ENCODE measurements at places on chromosomes 7 and 10.
A peak's percentile ranks its signal among the peaks of the same experiment; 100 is the strongest.

- no peak for DNase-seq
These were observed 296.3 kb downstream of the GRID1 start for GRCh38 chr10:86070278-86070677.

DNA sequence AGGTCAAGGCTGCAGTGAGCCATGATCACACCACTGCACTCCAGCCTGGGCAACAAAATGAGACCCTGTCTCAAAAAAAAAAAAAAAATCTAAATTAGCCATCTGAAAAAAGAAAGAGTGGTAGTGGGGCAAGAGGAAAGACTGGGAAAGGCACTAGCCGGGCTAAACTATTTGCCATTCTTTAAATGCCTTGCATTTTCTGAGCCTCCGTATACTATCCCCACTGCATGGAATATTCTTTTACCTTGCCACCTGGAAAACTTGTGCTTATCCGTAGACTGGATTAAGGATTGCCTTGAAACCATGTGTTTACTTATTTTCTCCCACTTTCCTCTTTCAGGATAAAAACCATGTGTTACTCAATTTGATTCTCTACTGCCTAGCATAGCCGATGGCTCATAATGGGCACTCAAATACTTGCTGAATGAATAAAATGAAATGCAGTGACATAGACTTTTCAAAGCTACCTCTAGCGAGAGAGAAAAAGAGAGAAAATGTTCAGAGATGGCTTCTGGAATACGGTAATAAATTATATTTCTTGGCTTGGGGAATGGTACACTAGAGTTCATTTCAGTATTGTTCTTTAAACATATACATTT, 30.6 kb downstream of the HYCC1 start:
- peak; percentile 25 for DNase-seq

GRCh38 chr7:26663874-26664273, 200.5 kb downstream of the SKAP2 start:
- DNase-seq: no peak

DNA sequence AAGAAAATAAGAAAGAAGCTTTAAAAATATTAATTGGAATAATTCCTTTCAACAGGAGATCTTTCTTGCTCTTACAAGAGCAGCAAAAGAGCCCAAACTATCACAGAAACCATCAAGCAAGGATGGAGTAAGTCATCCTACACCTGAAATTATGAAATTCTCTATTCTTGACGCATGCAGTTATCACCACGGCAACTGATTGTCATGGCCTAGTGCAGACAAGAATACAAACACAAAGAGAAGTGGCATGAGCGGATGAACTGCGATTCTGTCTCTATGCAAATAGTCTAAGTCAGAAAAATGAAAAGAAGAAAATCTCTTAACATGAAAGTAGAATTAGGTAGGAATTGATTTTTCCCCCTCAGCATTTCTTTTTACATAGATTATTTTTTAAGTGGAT, 54.8 kb upstream of the SLC35B4 start:
- DNase-seq: no peak

DNA sequence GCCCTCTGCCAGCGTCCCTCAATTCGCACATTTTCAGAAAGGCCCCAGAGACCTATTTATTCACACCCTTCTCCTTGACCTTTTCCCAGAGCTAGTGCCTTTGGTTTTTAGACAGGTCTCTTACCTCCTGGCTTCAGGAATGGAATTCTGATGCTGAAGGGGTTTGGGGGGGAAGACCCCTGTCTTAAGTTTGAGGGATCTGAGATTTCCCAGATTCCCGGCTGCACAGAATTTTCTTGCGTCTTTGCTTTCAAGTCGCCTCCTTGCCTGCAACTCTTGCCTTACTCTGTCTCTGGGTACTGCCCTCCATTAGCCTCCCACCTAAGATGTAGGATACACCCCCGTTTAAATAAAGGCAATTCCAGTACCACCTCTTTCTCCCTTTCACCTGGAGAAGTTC, 1.9 kb downstream of the GATA3 start:
- no peak for DNase-seq

DNA sequence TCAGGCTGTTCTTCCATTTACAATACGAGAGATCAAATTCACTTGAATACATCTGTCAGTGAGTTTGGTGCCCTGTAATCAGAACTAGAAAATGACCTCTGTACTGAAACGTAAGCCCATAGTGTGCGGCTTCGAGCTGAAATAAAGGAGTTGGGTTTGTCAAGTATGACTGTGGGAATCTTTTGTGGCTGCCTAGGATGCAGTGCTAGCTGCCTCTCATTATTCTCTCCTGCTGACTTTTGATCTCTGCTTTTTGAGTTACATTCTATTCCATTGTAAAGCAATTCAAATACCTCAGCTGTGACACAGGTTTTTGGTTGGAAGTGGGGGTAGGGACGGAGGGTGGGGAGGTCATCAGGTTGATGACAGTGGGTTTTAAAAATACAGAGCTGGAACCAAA, 40.4 kb downstream of the ICA1 start:
- no peak for DNase-seq

All from IMR-90 (cell line).